ENCODE measurements at places on chromosomes 12 and 14. TPM values are rescaled to one million over a fixed set of nuclear protein-coding genes. Genes with fewer than 3 reads are reported as not detected.

HOXC10 gene
- polyA plus RNA-seq = not detected

TSPAN8 gene
- 3.7 TPM for polyA plus RNA-seq

TSPAN11 gene
- polyA plus RNA-seq = 12.6 TPM

BEGAIN gene
- 2.8 TPM for polyA plus RNA-seq

FGF23 gene
- not detected for polyA plus RNA-seq

ANKRD33 gene
- not detected for polyA plus RNA-seq

RNASE4 gene
- polyA plus RNA-seq = 5.0 TPM

RARG gene
- 45.7 TPM for polyA plus RNA-seq

CAPZA3 gene
- not detected for polyA plus RNA-seq

RPS26 gene
- polyA plus RNA-seq = 654 TPM

CATSPERB gene
- polyA plus RNA-seq = 0.67 TPM

CELA1 gene
- not detected for polyA plus RNA-seq

ABCC9 gene
- polyA plus RNA-seq = 78.9 TPM

JAG2 gene
- polyA plus RNA-seq = 51.2 TPM

HHIPL1 gene
- polyA plus RNA-seq = 2.6 TPM

KLRF2 gene
- polyA plus RNA-seq = not detected

LRIG3 gene
- 27.3 TPM for polyA plus RNA-seq

TAS2R13 gene
- not detected for polyA plus RNA-seq

POLE gene
- polyA plus RNA-seq = 29.8 TPM

WASHC4 gene
- polyA plus RNA-seq = 31.7 TPM

LHX5 gene
- polyA plus RNA-seq = not detected

OAS1 gene
- polyA plus RNA-seq = 1.9 TPM

BIN2 gene
- polyA plus RNA-seq = 3.3 TPM

ADAM21 gene
- polyA plus RNA-seq = 0.42 TPM

CISTR gene
- not detected for polyA plus RNA-seq

PMCH gene
- polyA plus RNA-seq = not detected

SMAGP gene
- 11.1 TPM for polyA plus RNA-seq

WNT1 gene
- 0.15 TPM for polyA plus RNA-seq

LRP1-AS gene
- 0.64 TPM for polyA plus RNA-seq

ASIC1 gene
- 11.5 TPM for polyA plus RNA-seq

ZBTB42 gene
- 4.0 TPM for polyA plus RNA-seq

COCH gene
- polyA plus RNA-seq = 8.3 TPM

CHGA gene
- not detected for polyA plus RNA-seq

PDE3A gene
- 11.5 TPM for polyA plus RNA-seq

HCAR1 gene
- 0.15 TPM for polyA plus RNA-seq

PLCZ1 gene
- not detected for polyA plus RNA-seq

TXNDC16 gene
- 6.4 TPM for polyA plus RNA-seq

AMIGO2 gene
- polyA plus RNA-seq = 2.0 TPM

ASCL1 gene
- not detected for polyA plus RNA-seq

LBHD2 gene
- polyA plus RNA-seq = 0.17 TPM

AKAP5 gene
- 0.60 TPM for polyA plus RNA-seq

FITM1 gene
- polyA plus RNA-seq = 102 TPM

RNU4-1 gene
- polyA plus RNA-seq = not detected

SLC5A8 gene
- not detected for polyA plus RNA-seq

STRN3 gene
- 46.3 TPM for polyA plus RNA-seq

RAD9B gene
- polyA plus RNA-seq = 2.9 TPM

CEBPE gene
- 0.13 TPM for polyA plus RNA-seq

KLRG1 gene
- polyA plus RNA-seq = 3.5 TPM

PTCSC3 gene
- not detected for polyA plus RNA-seq

IL22 gene
- not detected for polyA plus RNA-seq

All from muscle of back (tissue), 13 donors.